Left renal cortex interstitium (tissue), 4 donors: ENCODE measurements at places on chromosomes 5 and 9. TPM values are rescaled to one million over a fixed set of nuclear protein-coding genes. Genes with fewer than 3 reads are reported as not detected.

DNA sequence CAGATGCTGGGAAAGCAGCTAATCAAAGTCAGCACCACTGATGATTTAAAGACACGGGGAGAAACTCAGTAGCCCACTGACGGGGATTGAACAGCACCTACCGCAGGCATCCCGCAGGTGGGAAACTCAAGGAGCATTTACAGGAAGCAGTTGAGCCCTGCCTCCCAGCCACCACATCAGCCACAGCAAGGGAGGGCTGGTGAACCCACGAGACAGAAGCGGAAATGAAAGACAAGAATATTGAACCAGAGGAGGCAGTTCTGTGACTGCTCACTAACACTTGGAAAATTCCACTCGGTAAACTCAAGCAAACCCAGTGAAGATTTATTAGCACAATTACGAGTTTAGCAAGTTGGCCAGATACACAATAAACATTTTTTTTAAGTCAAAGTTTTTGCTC, 10.6 kb upstream of the FAM163B start:
- DNase-seq: no peak

DNA sequence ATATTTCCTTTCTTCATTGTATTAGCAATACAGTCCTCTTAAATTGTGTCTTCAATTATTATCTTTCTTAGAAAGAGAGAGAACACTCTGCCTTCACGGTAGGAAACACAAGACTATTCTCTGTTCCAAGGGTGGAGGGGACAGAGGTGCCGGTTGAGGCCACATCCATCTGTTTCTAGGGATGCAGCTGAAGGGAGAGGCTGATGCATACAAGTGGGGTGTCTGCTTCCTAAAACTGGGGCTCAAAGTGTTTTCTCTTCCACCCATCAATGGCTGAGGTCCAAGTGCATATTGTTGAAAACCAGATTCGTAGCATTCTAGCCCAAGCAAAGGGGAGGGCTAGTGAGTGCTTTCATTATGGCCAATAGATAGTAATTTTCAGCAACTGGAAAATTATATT, 9.5 kb downstream of the IRX2 start:
- DNase-seq: no peak

DNA sequence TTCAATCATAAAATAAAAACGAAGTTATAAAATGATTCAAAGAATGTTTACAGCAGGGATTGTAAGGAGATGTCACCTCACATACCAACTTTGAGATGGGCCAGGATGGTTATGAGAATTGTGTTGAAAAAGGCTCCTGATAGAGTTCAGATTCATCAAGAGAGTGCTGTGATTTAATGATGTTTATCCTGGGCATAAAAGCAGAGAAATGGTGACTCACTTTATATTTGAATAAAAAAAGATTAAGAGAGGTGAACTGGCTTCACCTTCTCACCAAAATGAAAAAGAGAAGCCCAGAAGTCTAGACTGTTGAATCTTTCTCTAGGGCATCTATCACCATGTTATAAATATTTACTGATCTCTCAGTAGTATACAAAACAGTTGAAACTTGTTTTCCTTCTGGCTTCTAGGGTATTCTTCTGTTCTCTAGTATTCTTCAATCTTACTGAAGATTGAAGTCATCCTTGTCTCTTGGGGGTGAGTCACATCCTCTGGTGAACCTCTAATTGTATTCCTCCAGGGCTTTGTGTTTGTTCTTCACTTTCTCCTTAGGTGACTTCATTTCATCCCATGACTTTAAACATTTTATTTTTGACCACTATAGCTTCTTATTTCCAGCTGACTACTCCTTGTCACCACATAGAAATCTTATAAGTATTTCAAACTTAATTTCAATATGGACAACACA, 1237.3 kb upstream of the C9orf72 start:
- no peak for DNase-seq

Gene ARHGAP26
- polyA plus RNA-seq: 13.5 TPM

DNA sequence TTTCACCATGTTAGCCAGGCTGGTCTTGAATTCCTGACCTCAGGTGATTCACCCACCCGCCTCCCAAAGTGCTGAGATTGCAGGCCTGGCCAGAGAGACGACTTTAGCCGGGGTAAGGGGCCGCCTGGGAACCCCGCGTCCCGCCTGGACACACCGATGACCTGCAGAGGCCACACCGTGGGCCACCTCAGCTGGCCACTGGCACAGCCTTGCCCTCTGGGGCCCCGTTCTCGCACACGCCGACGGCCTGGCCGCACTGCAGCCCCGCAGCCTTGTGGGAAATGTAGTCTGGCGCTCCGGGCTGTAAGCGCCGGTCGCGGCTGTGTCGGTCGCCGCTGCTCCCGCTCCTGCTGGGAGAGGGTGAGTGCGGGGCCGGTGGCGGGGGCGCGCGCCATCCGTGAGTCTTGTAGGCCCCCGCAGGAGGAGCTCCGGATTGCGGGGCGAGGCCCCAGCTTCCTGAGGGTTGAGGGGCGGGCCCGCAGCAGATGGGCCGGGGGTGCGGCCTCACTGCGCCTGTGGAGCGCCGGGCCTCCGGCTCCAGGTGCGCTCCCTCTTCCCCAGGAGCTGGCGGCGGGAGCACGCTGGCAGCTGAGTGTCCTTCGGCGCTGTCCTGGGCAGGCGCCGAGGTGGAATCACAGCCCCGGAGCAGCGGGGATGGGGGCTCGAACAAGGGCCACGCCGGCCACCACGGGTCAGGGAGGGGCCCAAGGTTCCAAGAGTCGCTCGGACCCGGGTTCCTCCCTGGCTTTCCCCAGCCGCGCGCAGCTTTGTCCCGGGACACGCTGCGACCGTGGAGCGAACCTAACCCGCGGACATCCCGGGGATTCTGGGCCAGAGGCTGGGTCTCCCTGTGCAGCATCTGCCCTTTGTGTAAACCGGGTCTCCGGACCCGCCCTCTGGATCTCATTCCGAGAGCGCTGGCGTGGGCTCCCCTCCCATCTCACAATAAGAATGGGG, at the start of gene ZFP2:
ZFP2 (plus strand) TSS at position 299 of the 957 bp plus-strand sequence. CDS start 35,401 bp downstream, outside the sequence.
- DNase-seq: peak; percentile 41

DNA sequence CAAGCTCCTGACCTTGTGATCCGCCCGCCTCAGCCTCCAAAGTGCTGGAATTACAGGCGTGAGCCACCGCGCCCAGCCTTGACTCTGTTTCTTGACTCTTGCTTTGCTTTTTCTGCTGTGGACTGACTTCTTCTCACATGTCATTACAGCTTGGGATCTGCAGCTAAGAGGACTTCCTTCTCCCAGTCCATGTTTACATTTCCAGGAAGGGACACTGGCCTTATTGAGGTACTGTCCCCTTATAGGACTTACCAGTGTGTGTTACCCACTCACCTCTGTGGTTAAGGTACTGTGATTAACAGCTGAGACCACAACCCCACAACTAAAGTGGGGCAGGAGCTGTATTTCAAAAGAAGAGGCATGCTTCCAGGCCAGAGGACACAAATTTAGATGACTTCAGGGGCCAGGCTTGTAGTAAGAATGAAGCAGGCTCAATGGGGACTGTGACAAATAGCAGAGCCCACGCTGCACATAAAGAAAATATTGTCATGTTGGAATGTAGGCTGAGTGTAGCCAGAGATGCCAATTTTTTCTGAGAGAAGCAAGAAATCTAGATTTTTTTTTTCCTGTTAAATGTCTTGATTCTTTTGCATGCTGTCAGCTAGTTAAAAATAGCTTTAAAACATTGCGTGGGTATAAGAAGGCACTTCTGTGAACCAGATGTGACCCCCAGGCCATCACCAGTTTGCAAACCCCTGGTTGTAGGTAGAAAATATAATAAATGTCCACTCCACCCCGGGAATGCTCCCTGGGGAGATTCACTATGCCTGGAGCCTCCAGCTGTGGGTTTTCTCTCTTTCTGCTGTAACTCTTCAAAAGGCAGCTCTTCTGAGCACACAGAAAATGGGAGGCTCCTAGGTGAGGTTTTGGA, 75.0 kb downstream of the PTPDC1 start:
- DNase-seq: no peak

Gene MEGF10
- polyA plus RNA-seq: 0.65 TPM

Gene IL7R
- 1.5 TPM for polyA plus RNA-seq

GRCh38 chr5:68015381-68016302, 199.9 kb upstream of the PIK3R1 start:
- no peak for DNase-seq
